ENCODE measurements at places on chromosomes 4 and X. TPM values are rescaled to one million over a fixed set of nuclear protein-coding genes. Genes with fewer than 3 reads are reported as not detected.
A peak's percentile ranks its signal among the peaks of the same experiment; 100 is the strongest.

- no peak for DNase-seq
These were observed 219.2 kb upstream of the FAT1 start for GRCh38 chr4:186942758-186943377.

- no peak for DNase-seq
These were observed 273.0 kb downstream of the ARHGAP24 start for GRCh38 chr4:85747882-85748491.

GRCh38 chr4:38125816-38126215 lies 165.6 kb downstream of the PTTG2 start:
- DNase-seq = no peak

DNA sequence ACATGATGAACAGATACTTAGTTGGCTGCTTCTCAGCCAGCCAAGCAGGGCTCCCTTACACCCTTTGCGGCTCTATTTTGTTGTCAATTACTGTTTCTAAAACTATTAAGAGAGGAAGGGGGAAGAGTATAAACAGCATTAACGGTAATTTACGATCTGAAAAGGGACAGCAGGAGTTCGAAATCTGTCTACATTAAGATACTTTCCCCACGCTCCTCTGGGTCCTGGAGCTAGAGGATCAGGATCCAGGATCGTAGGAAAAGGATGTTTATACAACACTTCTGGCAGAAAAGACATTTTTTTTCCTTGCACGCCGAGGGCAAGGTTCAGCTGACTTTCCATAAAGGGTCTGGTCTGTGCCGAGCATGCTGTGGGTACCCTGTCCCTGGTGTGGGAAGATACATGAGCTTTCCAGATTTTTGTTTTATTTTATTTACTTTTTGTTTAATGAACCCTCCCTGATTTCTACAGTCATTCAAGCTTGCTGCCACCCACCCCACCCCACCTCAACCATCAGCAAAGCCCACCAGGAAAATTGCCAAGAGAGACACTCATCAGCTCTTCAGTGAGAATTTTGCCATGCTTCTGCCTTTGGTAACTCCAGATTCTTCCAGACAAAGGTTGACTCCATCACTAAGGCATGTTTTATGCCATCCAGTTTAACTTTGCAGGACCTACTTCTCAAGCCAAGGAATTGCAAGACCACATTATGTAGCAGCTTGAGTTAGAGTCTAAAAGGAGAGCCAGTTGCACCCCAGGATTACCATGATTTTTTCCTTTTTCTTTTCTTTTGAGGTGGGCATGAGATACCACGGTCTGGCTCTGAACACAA lies 188.1 kb downstream of the QDPR start:
- no peak for DNase-seq

FGF2 gene
- total RNA-seq = 0.23 TPM

MAGEB17 gene
- total RNA-seq = not detected

AWAT2 gene
- not detected for total RNA-seq

WNK3 gene
- 0.68 TPM for total RNA-seq

CT45A2 gene
- not detected for total RNA-seq

CT45A10 gene
- total RNA-seq = not detected

DNA sequence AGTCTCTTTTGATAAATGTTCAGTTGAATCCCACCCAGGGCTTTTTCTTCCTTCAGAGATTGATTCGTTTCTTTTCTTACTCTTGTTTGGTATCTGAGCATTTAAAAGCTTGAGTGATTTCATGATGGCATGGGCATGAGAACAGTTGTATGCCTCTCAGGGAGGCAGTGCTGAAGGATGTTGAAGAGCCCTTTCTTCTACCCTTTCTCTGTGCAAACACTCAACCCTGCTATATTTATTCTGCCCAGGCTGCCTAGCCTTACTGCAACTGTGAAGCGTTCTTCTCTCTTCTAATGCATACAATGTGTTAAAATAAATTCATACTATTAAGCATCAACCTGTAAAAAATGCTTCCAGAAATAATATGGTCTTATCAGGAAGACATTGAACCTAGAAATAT lies 367.6 kb upstream of the LCORL start:
- no peak for DNase-seq

DNA sequence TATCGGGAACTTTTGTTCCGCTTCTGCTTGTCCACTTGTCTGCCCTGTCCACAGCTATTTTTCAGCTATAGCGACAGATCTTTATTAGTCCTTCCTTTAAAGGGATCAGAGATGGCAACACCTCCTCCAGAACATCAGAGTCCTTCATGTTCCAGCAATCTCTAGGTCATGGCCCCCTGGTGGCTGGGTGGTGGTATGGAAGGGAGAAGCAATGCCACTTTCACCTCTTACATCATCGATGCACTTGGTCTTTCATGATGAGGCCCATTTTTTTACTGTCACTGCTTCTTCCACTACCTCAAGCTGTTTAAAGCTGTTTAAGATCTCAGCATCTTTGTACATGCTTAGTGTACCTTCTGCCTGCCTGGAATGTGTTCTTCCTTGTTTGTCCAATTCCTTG lies 106.7 kb downstream of the ARHGAP6 start:
- peak; percentile 36 for DNase-seq

DNA sequence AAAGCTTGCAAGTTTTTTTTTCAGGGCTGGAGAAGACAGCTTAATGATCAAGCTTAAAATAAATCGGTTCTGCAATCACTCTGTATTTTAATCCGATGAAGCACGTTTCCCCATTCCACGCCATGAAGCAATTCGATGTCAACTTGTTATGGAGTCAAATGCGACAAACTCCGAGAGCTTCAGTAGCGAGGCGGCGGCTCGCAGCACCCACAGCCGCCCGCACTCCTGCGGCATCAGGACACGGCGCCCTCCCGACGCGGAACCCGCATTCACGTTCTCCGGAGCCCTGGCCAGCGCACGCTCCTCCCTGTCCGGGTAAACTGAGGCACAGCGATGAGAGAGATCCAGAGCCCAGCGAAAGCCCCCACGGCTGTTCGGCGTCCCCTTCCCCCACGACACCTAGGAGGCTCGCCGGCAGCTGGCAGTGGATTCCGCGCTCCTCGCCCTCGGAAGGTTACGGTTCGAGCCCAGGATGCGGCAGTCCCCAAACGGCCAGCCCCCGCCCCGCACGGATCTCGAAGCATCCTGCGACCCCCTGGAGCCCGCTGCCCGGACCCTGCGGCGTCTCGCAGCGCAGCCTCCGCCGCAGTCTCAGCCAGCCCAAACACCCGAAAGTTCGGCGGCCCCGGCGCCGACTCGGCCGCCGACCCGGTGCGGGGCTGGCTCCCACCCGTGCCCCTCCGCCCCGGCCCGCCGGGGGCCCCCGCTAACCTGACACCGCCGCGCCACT lies 507 bp downstream of the MFAP3L start:
- no peak for DNase-seq

DNA sequence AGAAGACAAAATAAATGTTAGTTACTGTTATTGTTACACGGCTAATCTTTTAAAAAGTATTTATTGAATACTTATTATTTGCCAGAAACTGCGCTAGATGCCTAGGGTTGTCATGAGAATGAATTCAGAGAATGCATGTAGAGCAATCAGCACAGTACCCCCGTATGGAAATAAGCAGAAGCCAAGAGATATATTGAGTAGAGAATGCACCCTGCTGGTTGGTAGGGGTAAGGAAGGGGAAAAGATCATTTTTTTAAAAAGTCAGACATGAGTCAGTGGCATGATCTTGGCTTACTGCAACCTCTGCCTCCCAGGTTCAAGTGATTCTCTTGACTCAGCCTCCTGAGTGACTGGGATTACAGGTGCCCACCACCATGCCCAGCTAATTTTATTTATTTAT lies 13.1 kb upstream of the DRP2 start:
- no peak for DNase-seq

DNA sequence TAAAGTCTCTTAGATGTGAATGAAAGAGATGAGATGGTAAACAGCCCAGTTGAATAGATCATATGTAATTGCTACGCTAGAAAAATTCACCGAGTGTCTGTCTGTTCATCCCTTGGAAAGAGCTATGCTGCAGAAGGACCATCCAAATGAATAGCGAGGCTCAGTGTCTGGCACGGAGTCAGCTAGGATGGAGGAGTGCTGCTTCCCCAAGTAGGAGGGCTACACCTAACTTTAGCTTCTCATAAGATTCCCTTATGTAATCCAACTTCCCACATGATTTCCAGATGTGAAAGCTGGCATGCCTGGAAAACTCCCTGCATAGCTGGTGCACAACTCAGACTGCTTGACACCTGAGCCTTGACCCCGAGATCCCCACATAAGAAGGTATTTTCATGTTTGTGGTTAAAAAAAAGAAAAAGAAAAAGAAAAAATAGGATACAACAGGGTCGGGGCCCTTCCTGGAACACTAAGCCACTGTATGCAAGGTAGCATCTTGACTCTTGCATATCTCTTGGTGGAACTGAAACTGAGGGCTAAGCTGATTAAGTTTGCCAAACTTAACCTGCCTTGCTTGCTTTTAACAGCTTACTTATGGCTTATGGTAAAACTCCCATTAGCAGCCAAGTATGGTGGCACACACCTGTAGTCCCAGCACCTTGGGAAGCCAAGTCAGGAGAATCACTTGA lies 82.3 kb downstream of the FREM3 start:
- no peak for DNase-seq

GRCh38 chrX:8201896-8202331 lies 30.8 kb upstream of the VCX2 start:
- no peak for DNase-seq

TCEAL3 gene
- total RNA-seq = 5.8 TPM

DNA sequence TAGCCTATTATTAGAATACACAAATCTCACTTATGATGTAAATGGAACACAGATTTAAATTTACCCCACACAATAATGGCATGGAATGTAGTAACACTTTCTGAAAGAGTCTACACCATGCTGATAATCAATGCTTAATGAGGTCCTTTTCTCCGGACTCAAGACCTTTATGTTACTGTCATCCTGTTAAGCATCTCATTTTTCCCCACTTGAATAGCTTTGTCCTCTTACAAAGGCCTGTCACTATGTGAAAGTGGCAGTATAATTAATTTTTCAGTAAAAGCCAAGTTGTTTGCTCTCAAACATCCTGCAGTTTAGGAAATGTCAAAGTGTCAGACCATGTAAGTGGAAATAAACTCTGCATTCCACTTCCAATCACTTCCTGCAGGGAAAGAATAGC lies 96.4 kb downstream of the GPC3 start:
- no peak for DNase-seq

GRCh38 chrX:132692526-132692925 lies 203.7 kb upstream of the MBNL3 start:
- no peak for DNase-seq

FATE1 gene
- total RNA-seq = not detected

DNA sequence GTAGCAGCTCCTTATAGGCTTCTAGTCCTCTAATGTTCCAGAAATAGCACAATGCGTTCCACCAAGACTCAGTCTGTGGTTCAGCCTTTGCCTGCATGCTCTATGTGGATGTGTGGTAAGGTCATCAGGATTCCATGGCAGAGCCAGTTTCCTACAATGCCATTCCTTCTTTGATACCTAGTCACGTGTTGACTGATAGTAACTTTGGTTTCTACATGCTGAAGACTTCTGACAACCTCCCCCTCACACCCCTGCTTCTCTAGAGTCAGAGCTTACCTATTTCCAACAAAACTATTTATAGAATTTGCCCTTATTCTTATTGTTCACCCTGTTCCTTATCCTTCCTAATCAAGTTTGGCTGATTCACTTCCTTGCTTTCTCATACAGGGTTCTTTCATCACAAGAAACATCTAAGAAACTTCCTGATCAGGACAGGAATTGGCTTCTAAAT lies 81.1 kb downstream of the CT47B1 start:
- no peak for DNase-seq

SRPX2 gene
- total RNA-seq = 0.18 TPM

CFI gene
- total RNA-seq = not detected

DNA sequence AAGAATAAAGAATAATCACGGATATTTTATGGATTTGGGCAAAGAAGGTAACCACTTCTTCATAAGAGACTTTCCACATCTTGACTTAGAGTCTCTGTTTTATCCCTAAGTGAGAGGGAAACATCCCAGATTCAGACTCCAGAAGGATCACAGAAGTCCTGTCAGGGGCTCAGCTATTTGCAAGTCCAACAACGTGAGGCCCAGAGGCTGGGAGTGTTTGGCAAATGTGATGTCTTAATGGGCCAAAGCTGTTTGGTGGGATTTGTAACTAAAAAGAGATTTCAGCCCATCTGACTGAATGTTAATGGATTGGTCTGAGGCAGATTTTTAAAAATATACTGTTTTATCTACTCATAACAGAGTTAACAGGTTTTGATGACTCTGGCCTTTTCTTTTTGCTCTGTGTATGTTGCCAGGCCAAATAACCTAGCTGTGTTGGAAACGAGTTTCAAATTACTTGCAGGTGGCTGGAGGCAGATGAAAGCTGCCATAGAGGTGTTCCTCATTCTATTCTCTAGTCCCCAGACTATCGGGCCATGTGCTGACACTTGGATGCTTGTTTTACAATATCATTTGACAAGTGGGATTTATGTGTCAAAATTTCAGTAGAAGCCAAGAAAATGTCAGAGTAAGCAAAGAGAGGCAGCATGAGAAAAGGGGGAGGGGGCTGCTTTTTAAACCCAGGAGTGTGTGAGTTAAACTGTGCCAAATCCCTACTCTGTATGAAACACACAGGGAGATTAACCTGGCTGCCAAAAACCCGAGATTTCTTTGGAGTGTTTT lies 330.9 kb downstream of the DCHS2 start:
- no peak for DNase-seq

ATP8A1 gene
- total RNA-seq = 72.1 TPM

- no peak for DNase-seq
These were observed 74.1 kb downstream of the FAM47A start for GRCh38 chrX:34058005-34058404.

AMBN gene
- not detected for total RNA-seq

GRCh38 chrX:123084797-123085196 lies 99.3 kb upstream of the GRIA3 start:
- no peak for DNase-seq

- DNase-seq = no peak
These were observed 70.6 kb downstream of the TMEM144 start for GRCh38 chr4:158280856-158281255.

GRCh38 chr4:3040452-3041191 lies 33.7 kb downstream of the HTT-AS start:
- no peak for DNase-seq

BST1 gene
- 0.28 TPM for total RNA-seq

- DNase-seq = no peak
These were observed 123.4 kb downstream of the ASB9 start for GRCh38 chrX:15146515-15146914.

DNA sequence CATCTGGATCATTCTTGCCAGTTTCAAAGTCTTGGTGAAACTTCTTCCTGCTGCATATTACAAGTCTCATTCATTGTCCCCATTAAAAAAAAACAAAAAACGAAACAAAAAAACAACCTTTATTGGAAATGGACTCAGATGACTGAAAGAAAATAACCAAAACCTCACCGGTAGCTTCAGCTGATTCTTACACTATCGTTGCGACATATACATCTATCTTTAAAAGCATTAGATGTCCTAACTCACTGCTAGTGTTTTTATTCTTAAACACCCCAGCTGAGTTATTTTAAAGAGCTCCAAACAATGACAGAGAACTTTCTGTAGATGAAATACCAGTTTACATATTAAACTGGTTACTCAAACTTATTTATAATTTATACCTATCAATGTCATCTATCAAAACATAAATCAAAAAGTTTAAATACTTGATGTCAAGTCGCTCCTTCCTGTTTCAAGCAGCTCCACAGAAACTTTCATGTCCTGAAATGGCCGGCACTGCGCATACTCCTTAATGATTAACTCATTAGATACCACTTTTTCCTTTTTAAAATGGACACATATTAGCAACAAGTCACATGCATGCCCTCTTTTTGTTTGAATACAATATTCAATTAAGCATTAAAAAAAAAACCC lies 87.2 kb downstream of the HPRT1 start:
- no peak for DNase-seq

ZNF674 gene
- total RNA-seq = 4.8 TPM

TNIP3 gene
- 1.2 TPM for total RNA-seq

- DNase-seq = no peak
These were observed 128.6 kb downstream of the RASL11B start for GRCh38 chr4:52990706-52991105.

Measured in T-cell (primary cell).